ENCODE measurements at places on chromosomes 3 and 15.

DNA sequence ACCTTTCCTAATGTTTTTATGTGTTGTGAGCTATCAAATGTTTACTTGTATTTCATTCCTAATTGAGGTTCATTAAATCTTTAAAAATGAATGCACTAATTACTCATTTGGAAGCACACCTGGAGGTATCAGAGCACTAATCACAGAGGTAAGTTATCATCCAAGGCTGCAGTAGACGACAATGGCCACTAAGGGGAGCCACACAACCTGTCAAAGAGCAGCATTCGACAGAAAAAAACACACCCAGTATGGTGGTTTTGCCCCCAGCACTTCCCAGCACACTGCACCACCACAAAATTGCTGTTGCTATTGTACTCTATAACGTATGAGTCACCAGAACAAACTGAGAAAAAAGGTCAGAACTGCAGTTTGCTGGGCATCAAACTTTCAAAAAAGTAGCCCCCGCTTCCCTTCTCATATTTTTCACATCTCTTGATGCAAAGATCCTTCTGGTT, 205.9 kb upstream of the IGF1R start:
- peak; percentile 85 for DNase-seq

GRCh38 chr3:173690542-173691180, 293.1 kb downstream of the NLGN1 start:
- no peak for DNase-seq

DNA sequence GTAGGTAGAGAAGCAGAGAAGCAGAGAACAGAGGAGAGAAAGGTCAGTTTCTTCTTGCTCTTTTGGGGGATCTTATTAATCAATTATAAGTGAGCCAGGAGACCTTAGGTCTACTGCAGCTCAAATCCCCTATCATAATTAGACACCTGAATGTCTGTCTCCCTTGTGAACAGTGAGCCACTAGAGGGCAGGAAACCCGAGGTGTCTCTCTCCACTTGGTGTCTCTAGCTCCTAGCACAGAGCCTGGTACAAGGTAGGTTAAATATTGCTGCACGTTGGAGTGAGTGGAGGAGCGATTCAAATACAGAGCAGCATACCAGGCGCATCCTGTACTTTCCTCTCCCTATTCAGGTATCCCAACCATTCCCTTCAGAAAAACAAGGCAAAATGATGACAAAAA, 2.0 kb upstream of the ST8SIA2 start:
- DNase-seq, result peak; percentile 19

GRCh38 chr15:66622591-66623022, 56.8 kb upstream of the LCTL start:
- DNase-seq, result no peak

GRCh38 chr3:46935168-46935858, 41.2 kb downstream of the CCDC12 start:
- peak; percentile 89 for DNase-seq

DNA sequence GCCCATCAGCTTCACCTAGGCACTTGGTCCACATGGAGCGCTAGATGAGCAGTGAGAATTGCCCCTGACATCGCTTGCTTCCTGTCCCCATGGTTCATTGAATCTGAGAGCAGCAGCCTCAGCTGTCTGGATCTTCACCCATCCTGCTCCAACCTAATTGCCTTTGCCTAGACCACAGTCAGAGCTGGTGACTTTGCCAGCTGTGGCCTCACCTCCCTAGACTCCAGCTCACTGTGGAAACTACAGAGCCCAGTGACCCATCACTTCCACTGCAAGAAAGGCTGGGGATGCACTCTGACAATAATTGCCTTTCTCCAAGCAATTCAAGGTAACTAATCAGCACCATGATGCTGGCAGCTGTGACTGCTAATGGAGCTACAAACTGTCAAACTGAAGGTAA, 30.6 kb upstream of the SLC6A1 start:
- DNase-seq, result no peak

DNA sequence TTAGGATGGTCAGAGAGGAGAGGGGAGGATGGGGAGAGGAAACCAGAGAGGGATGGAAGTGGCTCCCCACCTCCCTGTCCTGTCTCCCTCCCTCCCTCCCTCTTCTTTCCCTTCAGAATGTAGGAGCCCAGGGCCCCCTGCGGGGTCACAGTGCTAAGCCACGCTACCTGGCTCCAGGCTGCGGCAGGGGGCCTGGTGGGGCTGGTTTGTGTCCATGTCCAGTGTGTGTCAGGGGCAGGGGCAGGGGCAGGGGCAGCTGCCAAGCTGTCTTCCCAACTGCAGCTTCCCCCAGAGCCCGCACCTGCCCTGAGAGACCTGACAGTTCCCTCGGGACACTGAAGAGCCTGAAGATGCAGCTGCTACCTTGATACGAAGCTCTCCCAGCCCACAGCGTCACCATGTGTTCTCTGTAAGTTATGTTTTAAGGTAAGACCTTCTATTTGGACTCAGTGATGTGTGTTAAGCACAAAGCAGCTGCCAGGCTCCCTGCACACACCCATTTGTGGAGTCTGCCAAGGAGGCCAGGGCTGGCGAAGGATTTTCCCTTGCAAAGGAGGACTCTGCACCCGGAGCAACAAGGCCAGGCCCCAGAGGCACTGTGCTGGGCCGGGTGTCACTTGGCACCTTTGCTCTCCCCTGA, 121.8 kb upstream of the SMAD3 start:
- DNase-seq, result no peak

GRCh38 chr3:123499322-123499721, 50.4 kb upstream of the ADCY5 start:
- DNase-seq, result no peak

DNA sequence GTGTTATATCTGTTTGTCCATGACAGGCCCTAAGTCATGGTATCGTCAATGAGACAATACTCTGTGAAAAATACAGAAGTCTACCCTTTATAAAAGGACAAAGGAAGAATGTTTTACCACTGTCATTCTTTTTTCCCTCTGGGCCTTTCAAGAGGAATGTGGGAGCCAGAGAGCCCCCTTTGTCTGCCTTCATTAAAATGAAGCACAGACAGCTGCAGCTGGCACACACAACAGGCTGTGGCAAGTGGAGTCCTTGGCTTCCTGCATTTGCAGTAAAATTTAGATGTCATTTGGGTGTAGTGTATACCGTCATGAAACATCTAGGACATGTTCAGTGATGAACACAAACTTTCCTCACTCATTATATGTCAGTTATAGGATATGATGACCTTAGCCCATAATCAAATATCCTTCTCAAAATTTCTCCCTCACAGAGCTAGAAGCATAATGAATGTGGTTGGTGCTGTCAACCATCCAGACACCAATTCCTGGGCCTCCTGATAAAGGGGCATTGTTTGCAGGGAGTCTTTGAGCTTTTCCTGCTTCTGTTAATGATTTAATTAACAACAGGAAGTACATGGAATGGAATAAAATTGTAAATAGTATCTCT, 76.4 kb downstream of the DHX36 start:
- DNase-seq, result no peak

DNA sequence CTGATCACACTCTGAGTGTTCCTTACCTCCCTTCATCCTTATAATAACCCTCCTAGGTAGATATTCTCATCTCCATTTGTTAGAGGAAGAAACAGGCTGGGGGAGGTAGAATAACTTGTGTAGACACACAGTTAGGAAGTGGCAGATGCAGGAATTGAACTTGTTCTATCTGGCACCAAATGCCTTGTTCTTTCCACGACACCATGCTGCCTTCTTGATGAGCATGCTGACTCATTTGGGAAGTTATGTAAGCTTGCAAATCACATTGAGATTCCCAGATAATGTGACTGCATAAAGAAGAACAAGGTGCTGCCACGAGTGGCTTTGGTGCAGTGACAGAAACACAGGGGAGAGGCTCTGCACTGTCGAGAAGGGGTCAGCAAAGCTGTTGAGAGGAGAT, 27.5 kb upstream of the NDUFB4 start:
- DNase-seq, result no peak

DNA sequence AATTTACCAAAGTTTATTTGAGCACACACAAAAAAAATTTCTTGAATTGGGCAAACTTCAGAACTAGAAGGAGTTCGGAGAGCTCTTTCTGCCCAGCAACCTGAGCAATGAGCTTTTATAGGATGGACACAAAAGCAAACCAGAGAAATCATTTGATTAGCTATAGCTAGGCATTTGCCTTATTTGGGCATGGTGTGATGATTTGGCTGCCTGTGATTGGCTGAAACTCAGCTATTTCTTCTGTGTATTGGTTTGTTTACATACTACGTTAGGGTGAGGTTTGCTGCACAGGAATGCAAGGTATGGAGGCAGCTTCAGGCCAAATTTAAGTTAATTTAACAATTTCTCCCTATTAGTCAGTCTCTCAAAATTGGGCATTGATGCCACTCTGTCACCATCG, 65.1 kb downstream of the NEK11 start:
- DNase-seq, result peak; percentile 8

DNA sequence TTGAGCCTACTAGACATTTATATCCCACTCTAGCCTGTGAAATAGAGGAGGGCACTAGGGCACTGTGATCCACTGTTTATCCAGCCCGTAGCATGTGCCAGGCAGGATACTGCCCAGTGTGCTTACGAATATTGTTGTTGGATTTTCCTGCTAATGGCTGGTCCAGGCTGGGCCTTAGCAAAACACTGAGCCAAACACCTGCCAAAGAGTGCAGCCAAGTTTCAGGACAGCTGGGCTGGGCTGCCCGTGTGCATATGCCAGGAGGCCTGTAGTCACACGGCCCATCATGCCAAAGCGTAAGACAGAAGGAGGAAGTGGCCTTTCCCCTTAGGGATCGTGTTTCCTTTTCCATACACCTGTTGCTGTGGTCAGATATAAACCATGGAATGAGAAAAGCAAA, 54.5 kb upstream of the ABHD10 start:
- no peak for DNase-seq

DNA sequence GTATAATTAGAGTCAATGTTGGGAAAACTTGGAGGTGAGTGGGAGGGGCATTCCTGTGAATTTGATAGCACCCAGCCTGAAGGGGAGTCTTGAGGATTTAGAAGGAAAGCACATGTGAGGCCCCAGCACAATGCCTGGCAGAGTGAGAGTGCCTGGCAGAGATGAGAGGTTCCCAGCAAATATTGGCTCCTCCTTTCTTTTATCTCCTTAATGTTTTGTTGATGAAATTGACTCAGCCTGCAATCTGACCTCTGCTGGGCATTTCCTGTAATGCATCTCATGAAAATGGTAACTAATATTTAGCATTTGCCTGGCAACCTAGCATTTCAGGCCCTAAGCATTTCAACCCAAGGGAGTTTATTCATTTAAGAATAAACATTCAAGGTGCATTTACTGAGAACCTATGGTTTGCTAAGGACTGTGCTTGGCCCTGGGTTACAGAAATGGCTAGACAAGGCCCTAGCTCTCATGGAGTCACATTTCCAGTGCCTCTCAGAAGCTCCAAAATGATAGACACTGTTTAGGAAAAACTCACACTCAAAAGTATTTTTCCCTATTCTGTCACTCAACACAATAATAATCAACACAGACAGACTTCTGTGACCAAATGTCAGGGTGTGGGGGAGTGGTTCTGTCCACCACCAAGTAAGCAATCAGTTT, 19.0 kb downstream of the PDHB start:
- peak; percentile 39 for DNase-seq

DNA sequence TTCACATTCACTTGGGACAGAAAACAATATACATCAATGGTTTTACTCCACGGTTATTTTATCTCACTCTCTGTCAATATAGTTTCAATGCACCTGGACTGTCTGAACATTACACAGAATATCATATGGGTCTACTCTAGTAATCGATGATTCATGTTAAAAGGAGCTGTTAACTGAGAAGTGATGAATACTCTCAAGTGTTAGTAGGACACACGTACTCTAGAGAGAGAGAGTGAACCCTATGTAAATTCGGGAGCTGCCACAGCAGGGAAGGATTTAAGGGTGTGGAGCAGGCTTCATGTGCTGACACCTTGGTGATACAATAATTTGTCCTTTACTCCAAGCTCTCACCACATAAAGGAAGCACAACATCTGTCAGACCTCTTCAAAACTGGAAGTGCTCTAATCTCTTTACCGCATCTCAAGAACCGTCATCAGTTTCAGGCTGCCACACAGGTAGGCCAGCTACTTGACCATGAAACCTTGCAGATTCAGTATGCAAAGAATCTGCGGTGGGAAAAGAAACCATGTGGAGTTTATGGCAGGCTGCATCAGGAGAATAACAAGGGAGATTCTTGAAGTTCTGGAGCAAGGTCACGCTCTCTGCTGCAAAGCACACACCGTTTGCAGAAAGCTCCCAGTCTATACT, 199.2 kb upstream of the TMC3 start:
- DNase-seq, result no peak

DNA sequence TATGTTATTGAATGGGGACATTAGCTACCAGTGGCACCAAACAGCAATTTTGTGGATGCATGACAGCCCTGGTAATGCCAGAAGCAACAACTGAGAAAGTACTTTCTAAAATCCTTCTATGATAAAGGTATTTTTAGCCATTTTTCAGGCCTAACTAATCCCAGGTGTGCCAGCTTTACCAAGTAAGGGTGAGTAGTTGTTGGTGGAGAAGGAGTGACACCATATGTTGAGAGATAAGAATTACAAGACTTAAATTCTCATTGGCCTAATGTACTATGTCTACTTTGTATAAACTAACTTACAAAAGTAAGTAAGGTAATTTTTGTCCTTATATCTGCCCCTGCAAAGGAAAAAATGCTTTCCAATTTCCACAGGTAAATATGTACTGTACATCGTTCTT, 4.1 kb upstream of the COX17 start:
- peak; percentile 41 for DNase-seq

DNA sequence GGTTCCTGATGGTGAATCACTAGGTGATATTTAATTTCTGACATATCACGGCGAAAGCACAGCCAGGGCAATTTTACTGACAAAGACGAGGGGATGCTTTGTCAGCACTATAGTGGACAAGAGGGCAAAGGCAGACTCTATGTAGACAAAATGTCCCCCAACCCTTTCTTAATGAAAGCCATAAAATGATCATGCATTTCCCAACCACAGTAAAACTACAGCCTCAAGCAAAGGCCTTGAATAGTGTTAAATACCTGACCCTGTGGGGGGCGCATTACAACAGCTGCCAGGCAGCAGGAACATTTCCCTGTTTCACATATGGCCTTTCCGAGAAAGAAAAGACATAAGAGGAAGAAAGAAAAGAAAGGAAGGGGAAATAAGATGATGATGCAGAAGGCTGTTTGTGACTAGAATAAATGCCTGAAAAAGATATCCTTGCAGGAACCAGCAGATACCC, 49.5 kb downstream of the GLDN start:
- no peak for DNase-seq

GRCh38 chr3:634511-634910, 437.9 kb downstream of the CHL1 start:
- no peak for DNase-seq

GRCh38 chr3:177935047-177935446, 601.2 kb upstream of the KCNMB2 start:
- DNase-seq, result no peak

Data from RWPE1 (cell line).